ENCODE measurements at places on chromosomes 5 and 9.

DNA sequence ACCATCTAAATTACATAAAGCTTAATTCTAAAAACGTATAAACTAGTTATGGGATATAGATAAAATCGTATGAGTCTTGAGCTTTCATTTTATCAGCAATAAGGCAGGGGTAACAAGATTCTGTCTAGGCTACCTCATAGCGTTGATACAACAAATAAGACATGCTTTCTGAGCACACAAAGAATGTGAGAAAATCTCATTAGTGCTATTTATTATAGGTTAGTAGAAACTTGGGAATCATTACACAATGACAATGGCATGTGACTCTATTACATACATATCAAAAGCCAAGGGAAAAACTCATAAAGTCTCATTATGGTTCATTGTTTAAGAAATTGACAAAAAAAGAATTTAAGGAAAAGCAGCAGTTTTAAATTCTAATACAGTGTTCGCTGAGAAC lies 448.6 kb downstream of the PLK2 start:
- no peak for DNase-seq

GRCh38 chr9:82090046-82090445 lies 101.5 kb downstream of the SPATA31D1 start:
- no peak for DNase-seq

DNA sequence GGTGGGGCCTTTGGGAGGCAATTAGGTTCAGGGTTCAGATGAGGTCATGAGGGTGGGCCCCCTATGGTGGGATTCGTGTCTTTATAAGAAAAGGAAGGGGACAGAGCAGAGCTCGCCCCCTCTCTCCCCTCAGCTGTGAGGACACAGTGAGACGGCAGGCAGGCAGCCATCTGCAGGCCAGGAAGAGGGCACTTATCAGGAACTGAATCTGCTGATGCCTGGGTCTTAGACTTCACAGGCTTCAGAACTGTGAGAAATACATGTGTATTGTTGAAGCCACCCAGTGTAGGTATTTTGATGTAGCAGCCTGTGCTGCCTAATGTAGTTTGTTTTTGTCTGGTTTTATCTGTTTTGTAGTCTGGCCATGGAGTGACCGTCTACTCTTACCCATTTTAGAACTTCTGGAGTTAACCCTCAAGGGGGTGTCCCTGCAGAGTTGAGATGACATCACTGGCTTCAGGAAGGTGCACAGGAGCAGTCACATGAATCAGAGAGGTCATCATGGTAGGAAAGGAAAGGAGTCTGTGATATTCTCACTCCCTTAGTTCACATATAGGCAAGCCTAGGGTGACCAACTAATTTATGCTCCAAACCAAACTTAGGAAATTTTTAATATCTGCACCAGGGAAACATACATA lies 71.0 kb downstream of the LRRC70 start:
- no peak for DNase-seq

GRCh38 chr9:19387317-19387716 lies 7.3 kb upstream of the RPS6 start:
- no peak for DNase-seq

DNA sequence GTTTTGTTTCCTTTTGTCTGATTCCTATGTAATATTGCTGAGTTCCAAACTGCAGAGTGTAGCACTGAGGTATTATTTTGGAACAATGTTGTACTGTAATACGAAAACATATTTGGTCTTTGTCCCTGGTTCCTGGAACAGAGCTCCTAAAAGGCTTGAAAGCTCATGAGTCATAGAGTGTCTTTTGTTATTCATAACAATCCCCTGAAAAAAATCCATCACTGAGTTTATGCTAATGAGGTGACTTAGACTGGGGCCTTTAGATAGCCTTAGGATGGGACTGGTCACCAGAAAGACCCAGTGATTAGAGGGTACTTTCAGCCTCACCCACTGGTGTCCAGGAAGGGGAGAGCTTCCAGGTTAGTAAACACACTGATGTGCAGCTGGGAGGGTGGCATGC lies 132.7 kb upstream of the POU5F2 start:
- no peak for DNase-seq

All from effector memory CD4-positive, alpha-beta T cell (primary cell).